ENCODE measurements at places on chromosomes 11 and 22.

DNA sequence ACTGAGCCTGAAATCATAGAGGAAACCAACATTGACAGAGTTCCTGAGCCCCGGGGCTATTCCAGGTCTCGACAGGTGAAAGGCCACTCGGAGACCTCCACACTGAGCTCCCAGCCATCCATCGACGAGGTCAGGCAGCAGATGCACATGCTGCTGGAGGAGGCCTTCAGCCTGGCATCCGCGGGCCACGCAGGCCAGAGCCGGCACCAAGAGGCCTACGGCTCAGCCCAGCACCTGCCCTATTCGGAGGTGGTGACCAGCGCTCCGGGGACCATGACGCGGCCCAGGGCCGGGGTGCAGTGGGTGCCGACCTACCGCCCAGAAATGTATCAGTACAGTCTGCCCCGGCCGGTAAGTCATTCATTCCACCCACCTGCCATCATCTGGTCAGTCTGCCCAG is 54.9 kb downstream of the C11orf91 start:
- no peak for DNase-seq

GRCh38 chr11:74011360-74012073 is 2.6 kb upstream of the UCP3 start:
- DNase-seq, result no peak

- no peak for DNase-seq
Measured at GRCh38 chr11:60594998-60595642, 79.9 kb downstream of the MS4A13 start.

- DNase-seq, result no peak
Measured at GRCh38 chr11:132559331-132560036, 972.8 kb downstream of the OPCML start.

DNA sequence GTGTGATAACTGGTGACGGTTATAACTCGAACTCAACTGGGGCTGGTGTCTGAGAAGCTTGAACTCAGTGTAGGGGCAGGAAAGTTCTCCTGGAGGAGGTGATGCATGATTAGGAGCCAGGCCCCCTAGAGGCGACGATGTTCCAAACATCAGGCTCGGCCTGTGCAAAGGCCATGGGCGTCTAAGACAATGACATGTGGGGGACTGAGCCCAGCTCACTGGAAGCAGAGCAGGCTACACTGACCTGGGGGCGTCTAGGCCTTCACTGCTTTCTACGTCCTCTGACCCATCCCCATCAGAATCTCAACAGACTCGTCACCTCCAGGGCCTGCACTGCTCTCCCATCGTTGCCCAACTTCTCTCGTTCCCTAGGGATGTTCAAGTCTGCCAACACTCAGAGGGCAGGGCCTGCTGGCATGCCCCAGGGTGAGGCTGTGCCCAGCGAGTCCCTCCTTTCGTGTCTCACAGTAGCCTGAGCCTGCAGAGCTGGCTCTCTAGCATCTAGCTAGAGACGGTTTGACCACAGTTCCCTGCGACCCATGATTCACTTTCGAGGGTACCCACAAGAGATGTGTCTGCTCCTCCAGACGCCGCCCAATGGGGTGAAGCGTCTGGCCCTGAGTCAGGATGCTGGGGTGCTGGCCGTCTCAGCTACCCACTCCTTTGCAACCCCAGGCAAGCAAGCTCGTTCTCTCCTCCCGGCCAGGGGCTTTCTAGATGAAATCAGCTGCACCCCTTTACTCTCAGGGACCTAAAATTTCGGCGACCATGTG is 1.1 kb upstream of the ATG16L2 start:
- peak; percentile 70 for DNase-seq

- DNase-seq, result no peak
Measured at GRCh38 chr22:36649066-36649465, 54.5 kb downstream of the CACNG2 start.

GRCh38 chr11:126345283-126345682 is 10.2 kb upstream of the ST3GAL4 start:
- no peak for DNase-seq

DNA sequence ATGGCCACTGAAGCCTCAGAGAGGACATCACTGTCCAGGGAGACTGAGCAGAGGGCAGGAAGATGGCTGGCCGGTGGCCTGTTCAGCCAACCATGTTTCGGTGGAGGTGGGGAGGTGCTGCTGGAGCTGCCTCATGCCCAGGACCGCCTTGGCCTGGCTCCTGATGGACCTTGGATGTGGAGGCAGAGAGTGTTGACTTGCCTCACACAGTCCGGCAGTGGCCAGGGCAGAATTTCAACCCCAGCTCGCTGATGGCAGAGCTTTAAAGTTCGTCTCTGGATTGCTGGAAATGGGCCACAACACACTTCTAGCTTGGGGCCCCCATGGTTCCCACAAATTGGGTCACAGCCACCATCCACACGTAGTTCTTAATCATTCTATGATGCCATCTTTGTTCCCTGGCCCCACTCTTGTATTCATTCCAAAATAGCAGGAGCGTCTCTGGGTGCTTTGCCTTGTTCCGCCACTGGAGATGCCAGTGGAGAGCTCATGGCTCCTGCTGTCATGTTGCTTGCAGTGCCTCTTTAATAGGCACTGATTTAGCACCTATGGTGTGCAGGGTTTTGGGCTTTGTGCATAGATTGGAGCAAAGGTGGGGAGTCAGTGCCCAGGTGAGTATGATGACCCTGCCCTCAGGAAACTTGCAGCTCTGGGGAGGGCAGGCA is 5.6 kb downstream of the MAPK8IP1 start:
- DNase-seq, result no peak

DNA sequence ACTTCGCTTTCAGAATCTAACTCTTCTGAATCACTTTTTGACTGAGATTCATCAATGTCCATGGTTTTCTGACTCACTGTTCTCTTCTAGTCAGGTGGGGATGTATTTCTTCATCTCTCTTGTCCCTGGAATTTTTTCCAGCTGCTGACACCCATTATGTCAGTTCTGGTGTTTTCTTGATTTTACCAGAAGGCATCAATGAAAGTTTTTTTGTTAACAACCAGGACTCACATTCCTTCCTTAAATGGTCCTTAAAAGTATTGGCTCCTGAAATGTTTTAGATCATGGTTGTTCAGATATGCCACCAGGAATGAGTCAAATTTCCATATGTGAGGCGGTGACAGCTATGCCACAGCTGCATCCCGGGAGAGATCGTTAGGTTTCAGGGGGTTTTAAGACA is 12.9 kb downstream of the MICAL2 start:
- no peak for DNase-seq

- no peak for DNase-seq
Measured at GRCh38 chr11:114102993-114103896, 43.7 kb downstream of the ZBTB16 start.

GRCh38 chr11:28878025-28878424 is 769.8 kb downstream of the METTL15 start:
- no peak for DNase-seq

DNA sequence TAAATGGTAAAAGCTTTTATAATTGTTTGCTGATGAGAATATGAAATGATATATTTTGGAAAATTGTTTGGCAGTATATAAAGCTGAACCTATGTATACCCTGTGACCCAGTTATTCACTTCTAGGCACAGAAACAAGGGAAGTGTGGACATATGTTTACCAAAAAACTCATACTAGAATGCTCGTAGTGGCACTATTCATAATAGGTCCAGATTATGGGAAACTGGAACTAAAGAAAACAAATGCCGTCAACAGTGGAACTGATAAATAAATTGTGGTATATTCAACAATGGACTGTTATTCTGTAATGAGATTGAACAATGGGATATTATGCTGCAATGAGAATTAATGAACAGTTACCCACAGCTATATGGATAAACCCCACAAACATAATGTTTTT is 32.8 kb downstream of the CSTPP1 start:
- no peak for DNase-seq

DNA sequence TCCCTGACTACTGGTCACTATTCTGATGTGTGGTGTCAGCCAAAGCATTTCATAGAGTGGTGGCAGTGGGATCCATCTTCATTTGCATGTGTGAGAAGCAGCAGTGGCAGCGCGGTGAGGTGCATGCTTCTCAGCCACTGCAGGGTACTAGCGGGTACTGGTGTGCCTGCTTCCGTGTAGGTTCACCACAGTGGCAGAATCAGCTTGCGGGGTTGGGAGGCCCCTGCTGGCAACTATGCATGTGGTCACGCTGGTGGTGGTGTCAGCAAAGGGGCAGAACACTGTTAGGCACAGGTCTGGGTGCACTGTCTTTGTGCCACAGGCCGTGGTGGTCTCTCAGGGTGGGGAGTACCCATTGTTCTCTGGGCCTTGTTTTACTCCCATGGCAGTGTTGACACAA is 286.4 kb upstream of the TENM4 start:
- DNase-seq, result no peak

- peak; percentile 51 for DNase-seq
Measured at GRCh38 chr11:64553554-64554201, 37.3 kb upstream of the SLC22A12 start.

DNA sequence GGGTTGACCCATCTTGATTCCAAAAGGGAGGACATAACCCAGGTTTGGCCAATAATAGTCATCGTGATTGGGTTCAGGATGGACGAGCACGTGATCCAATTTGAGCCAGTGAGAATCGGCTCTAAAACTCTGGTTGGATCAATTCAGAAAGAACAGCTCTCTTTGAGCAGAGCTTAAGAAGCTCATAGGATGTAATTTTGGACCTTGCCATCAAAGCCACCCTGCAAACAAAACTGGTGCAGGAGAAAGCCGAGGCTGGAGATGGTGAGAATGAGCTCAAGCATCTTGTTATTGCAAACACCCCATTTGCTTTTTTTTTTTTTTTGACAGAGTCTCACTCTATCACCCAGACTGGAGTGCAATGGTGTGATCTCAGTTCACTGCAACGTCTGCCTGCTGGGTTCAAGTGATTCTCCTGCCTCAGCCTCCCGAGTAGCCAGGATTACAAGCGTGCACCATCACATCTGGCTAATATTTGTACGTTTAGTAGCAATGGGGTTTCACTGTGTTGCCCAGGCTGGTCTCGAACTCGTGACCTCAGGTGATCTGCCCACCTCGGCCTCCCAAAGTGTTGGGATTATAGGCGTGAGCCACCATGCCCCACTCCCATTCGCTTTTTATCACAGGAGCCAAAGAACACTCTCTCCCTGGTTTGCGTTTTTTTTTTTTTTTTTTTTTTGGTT is 13.8 kb upstream of the MIAT start:
- DNase-seq, result no peak

DNA sequence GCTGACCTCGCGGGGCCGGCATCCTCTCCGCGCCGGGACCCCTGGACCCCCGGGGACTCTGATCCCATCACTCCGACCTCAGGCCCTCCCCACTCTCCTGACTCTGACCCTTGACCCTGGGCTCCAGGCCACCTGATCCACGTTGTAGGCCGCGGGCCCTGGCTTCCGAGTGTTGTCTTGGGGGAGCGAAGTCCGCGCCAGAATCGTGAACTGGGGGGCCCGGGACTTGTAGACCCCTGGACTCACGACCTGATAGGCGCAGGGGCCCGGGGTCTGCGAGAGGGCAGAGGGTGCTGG is 716 bp upstream of the TYMP start:
- no peak for DNase-seq

DNA sequence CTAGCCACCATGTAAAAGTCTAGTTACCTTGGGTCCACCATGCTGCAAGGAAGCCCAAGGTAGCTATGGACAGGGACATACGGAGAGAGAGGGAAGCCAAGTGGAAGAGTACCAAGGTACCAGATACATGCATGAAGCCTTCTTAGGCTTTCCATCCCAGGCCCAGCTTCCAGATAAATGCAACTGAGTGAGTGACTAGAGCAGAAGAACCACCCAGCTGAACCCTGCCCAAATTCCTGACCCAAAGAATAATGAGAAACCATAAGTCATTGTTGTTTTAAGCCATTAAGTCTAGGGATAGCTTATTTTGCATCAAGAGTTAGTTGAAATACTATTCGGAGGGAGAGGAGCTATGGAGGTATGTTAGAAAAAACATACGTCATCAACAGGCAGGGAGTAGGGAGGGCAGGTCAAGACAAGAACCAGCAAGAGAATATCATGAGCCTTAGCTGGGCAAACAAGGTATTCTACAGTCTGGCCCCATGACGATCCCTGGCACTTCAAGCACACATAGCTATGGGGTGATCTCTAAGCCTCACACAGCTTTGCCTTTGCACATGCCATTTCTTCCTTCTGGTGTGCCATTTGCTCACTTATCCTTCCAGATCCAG is 36.5 kb upstream of the APLNR start:
- DNase-seq, result no peak

DNA sequence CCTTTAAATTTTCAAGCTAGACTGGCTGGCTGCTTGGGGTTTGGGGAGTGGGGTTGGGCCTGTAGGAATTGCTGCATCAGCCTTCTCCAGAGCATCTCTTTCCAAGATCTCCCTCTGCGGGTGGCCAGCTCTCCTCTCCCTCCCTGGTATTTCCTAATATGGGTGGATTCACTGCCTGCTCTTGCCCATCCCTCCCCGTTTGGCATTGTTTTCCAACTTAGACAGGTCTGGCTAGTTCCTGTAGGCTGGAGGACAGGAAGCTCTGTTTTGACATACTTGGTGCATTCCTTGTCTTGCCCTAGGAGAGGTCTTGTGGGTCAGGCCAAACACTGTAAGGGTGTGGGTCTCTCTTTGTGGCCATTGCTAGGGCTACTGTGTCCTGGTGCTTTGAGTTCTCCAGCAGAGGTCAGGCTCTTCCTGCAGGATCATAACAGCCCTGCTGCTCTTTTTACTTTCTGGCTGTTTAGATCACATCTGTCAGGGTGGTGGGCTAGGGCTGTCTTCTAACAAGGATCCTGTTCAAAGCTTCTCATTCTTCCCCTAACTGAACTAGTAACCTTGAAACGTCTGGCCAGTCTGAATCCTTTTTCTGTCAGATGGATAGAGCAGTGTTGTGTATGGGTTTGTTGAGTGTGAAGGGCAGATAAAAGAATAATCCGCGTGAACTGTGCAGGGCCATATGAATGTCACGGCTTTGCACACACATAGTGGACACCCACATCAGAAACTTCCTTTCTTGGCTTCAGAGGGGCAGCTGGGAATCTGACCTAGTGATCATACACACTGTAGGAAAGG is 18.3 kb upstream of the MICALL1 start:
- DNase-seq, result no peak

GRCh38 chr11:110081462-110082376 is 11.5 kb upstream of the ZC3H12C start:
- no peak for DNase-seq

- no peak for DNase-seq
Measured at GRCh38 chr11:110453684-110454354, 24.1 kb downstream of the FDX1 start.

GRCh38 chr11:58334708-58335107 is 24.2 kb downstream of the OR5B17 start:
- DNase-seq, result peak; percentile 43

GRCh38 chr11:126355926-126356897 is 726 bp downstream of the ST3GAL4 start:
- peak; percentile 52 for DNase-seq

All from Daoy (cell line).